ENCODE measurements at places on chromosomes 13 and 19.

DNA sequence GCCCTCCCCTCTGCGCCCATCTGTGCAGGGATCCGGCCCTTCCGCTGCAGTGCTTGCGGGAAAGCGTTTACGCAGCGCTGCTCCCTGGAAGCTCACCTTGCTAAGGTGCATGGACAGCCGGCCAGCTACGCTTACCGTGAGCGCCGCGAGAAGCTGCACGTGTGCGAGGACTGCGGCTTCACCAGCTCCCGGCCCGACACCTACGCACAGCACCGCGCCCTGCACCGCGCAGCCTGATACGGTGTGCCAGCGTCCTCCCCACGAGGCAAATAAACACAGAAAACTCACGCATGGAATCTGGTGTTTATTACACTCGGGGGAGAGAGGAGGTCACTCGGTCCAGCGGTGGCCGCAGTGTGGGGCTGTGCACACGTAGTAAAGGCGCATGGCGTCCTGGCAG lies 1.2 kb downstream of the POLR2I start:
- no peak for DNase-seq

DNA sequence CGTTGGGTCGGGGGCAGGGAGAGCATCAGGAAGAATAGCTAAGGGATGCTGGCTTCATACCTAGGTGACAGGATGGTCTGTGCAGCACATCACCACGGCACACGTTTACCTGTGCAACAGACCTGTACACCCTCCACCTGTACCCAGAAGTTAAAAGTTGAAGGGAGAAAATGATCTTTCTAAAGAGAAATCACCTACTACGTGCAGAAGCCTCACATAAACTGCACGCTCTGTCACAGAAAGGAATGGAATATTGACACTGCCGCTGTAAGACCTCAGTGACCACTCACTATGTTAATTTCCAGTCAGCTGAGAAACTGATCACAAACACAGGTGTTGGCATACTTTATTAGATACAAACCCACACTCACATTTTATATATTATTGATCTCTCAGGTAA lies 26.8 kb downstream of the LAMP1 start:
- no peak for DNase-seq

- no peak for DNase-seq
These were observed 22.8 kb upstream of the ZNF564 start for GRCh38 chr19:12574036-12574435.

- DNase-seq = no peak
These were observed 930.5 kb upstream of the MIR17HG start for GRCh38 chr13:90416938-90417337.

GRCh38 chr13:85525411-85525810 lies 273.8 kb downstream of the SLITRK6 start:
- no peak for DNase-seq

- DNase-seq = peak; percentile 71
These were observed 114.1 kb upstream of the SOX1 start for GRCh38 chr13:111952814-111953213.

GRCh38 chr19:47725759-47726401 lies 12.7 kb downstream of the EHD2 start:
- DNase-seq = no peak

GRCh38 chr19:16420781-16421386 lies 50.9 kb downstream of the EPS15L1 start:
- DNase-seq = no peak

- DNase-seq = no peak
These were observed 34.1 kb downstream of the PSG5 start for GRCh38 chr19:43152214-43152613.

- DNase-seq = no peak
These were observed 50.8 kb upstream of the FLT1 start for GRCh38 chr13:28545583-28546333.
